ENCODE measurements at places on chromosomes 7 and 10.
A peak's percentile ranks its signal among the peaks of the same experiment; 100 is the strongest.

DNA sequence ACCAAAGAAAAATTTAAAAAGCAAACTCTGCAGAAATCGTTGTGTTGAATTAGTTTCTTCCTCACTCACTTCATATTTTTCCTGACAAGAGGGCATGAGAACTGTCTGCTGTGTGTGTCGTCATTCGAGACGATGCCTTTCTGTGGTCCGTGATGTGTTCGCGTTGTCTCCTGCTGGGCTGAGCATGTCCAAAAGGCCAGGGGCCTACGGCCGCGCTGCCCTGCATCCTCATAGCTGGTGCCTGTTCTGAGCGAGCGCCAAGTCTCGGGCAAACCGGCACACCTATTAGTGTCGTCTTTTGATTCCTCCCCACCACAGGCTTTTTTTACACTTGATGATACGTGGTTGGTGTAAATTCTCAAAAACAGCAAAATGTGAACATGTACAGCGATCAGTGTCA, 27.4 kb downstream of the WDR37 start:
- no peak for DNase-seq

- no peak for DNase-seq
Measured at GRCh38 chr10:96334616-96335526, 23.9 kb downstream of the OPALIN start.

- no peak for DNase-seq
Measured at GRCh38 chr10:5079836-5080235, 14.4 kb upstream of the AKR1C3 start.

DNA sequence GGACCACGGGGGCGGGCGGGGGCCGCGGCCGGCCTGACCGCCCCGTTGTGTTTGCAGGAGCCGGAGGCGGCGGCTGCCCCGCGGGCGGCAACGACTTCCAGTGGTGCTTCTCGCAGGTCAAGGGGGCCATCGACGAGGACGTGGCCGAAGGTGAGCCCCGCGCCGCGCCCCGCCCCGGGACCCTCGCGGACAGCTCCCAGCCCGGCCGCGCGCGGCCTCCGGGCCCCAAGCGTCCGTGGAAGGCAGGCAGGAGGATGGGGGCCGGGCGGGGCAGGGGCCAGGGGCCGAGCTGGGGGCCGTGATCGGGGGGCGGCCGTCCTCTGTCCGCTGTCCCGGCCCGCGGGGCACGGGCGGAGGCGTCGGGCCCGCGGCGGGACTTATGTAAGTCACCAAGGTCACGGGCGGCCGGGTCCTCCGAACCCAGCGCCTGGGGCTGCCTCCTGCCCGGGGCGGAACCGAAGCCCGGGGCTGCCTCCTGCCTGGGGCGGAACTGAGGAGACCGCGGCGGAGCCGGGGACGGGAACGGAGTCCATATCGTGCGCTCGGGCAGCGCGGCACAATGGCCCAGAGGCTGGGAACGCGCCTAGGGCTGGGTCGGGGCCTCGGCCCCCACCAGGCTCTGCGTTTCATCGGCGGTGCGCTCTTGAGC, 497 bp downstream of the PPP2R2D start:
- peak; percentile 55 for DNase-seq

- no peak for DNase-seq
Measured at GRCh38 chr7:125424721-125425120, 495.1 kb upstream of the POT1 start.

DNA sequence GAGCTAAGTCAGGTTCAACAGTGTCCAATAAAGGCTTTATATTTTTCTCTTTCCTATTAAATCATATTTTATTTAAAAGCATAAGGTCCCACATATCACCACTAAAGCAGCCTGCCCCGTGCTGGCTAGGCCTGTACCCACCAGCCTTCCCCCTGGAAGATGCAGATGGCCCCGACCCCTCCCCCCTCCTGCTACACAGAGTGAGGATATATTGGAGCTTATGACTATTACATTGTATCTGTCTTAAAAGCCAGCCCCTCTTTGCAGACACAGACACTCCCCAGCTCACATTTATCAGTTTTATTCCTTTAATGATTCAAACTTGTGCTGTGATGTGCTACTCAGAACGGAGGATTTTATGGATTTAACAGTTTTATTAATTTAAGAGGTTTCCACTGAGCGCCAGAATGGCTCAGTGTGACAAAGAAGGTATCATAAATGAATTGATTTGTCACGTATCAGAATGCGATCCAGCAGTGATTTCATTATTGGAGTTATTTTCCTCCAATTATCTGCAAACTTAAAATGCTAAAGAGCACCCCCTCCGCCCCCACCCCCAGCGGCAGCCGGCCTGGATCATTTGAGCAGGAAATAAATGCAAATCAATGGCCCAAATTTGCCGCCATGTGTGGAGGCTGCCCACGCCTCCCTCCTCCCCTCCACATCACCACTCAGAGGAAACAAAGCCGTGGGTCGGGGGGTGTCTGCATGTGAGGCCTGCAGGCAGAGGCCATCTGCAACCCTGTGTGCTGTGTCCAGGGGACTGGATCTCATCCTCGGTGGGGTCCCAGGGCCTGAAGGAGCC, 72.6 kb upstream of the ZMIZ1 start:
- DNase-seq: no peak

DNA sequence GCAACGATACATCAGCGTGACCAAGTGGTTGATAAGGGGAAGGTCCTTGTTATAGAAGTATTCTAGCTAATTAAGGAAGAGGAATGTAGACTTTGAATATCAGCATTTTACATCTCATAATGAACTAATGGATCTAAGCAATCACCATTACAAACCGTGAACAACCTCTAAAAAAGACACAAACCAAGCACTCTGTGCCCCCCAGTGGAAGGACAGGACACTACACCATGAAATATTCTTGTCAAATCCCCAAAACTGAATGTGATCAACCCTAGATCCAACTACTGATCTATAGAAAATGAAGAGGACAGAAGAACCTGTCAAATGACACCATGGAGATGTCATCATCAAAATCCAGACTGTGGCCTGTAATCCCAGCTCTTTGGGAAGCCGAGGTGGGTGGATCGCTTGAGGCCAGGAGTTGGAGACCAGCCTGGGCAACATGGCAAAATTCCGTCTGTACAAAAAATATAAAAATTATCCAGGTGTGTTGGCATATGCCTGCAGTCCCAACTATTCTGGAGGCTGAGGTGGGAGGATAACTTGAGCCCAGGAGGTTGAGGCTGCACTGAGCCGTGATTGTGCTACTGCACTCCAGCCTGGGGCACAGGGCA, 111.3 kb upstream of the CARD11 start:
- DNase-seq: peak; percentile 66

GRCh38 chr7:88101769-88102168, 118.1 kb downstream of the SRI start:
- DNase-seq: no peak

- DNase-seq: no peak
Measured at GRCh38 chr7:132280335-132280734, 295.9 kb downstream of the PLXNA4 start.

All from CD8-positive, alpha-beta T cell (primary cell).